ENCODE measurements at places on chromosomes 4 and X.

- DNase-seq, result no peak
Observed at GRCh38 chr4:168994958-168995357, 15.1 kb downstream of the CBR4 start.

DNA sequence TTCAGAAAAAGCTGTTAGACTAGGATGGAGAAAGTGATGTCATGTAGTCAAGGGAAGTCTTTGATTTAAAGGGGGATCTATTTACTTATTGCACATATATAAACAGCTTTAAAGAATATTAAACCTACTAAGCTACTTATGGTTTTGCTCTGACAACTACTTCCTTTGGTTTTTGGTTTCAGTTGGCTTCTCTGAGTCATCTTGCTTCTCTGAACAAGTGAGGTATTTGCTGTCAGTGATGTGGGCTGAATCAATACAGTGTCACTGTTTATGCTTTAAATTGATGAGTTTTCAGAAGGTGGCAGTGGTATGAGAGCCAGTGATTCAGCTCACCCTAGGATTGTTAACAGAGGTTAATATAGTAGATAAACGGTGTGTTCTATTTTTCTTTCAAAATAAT, 75.1 kb downstream of the CEP44 start:
- no peak for DNase-seq

- no peak for DNase-seq
Observed at GRCh38 chr4:154314248-154314647, 177.4 kb downstream of the DCHS2 start.

DNA sequence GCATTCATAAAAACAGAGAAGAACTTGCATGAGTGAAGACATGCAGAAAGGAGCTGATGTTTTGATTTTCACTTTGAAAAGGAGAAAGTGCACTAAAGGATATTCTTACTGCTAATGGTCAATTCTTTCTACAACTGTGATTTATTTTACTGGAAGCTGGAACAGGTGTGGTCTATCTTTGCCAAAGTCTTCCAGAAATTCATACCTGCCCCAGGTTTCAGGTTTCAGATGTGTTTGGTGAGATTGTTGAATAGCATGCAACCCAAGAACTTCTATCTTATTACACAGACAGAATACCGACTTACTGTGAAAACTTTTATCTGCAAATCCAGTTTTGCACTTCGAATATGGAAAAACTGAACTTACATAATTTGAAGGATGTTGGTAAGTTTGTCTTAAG, 388.3 kb downstream of the PDGFC start:
- no peak for DNase-seq

GRCh38 chr4:176837169-176837895, 44.6 kb upstream of the VEGFC start:
- DNase-seq, result no peak

DNA sequence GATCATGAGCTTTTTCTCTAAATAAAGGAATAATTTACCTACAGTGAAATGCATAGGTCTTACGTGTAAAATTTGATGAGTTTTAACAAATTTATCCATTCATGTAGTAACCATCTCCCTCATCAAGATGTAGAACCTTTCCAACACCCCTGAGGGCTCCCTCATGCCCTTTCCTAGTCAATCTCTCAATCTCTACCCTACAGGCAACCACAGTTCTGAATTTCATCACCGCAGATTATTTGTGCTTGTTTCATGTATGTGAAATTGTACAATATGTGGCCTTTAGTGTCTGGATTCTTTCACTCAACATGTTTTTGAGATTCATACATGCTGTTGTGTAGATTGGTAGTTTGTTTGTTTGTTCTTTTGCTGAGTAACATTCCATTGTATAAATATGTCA, 2.1 kb downstream of the VGLL1 start:
- no peak for DNase-seq

DNA sequence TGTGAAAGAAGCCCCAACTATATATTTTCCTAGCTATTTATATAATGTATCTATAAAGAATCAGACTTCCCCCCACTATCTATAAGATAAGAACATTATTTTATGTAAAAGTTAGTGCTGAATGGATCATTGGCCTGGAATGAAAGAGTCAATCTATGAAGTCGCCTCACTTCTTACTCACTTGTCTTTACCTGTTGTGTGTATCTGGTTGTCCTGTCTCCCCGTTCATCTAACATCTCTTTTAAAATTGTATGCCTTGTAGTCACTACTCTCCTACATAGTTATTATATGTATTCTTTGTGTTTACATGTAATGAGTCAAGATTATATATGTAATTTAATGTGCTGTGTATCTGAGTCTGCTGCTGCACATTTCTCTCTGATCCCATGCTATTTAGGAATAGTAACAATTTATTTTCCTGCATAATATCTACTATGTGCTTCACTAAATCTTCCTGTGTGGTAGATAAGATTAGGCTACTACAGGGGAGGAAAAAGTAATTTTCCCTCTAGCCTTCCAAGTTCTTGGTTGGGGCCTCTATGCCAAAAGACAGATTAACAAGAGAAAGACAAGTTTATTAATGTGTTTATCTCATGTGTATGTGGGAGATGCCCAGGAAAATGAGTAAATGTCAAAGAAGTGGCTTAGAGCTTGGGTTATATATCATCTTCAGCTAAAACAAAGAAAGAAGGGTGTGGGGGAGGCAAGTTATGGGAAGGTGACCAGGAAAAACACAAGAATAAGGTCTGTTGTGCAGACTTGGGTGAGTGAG, 77.6 kb upstream of the FRMPD4 start:
- no peak for DNase-seq
